Caki2 (cell line): ENCODE measurements at places on chromosomes 3 and 15. TPM values are rescaled to one million over a fixed set of nuclear protein-coding genes. Genes with fewer than 3 reads are reported as not detected.

- no peak for DNase-seq
Measured at GRCh38 chr15:76377217-76377616, 40.6 kb downstream of the ISL2 start.

GRCh38 chr3:54862526-54862925 is 65.3 kb downstream of the LRTM1 start:
- DNase-seq = no peak

- no peak for DNase-seq
Measured at GRCh38 chr15:98980899-98981228, 26.7 kb downstream of the PGPEP1L start.

GRCh38 chr15:82044373-82045178 is 1.2 kb downstream of the MEX3B start:
- DNase-seq = peak; percentile 69

DNA sequence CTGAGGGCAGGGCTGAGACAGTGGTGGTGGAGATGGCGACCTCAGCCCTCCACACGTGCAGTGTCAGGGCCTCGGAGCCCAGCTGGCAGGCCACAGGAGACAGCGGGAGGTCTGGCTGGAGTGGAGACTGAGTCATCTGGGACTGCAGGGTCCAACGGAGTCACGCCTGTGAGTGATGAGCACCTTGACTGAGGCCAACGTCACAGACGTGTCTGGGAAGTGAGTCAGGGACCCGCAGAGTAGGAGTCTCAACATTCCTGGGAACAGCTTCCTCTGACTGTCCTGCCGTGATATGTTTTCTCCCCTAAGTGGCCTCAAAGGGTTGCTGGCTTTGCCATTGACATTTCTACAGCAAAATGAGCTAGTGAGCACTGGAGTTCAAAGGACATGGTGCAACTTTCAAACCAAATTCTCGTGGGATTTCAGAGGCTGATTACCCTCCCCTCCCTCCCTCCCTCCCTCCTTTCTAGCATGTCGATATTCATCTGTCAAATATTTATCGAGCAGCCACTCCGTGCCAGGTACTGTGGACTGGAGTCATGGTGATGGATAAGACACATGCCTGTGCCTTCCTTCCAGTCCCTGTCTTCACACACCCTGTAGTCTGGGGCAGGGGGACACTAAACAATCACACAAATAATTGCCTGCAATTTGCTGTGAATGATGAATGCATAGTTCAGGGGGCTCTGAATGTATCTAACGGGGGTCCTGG is 53.3 kb upstream of the AMOTL2 start:
- peak; percentile 96 for DNase-seq

DNA sequence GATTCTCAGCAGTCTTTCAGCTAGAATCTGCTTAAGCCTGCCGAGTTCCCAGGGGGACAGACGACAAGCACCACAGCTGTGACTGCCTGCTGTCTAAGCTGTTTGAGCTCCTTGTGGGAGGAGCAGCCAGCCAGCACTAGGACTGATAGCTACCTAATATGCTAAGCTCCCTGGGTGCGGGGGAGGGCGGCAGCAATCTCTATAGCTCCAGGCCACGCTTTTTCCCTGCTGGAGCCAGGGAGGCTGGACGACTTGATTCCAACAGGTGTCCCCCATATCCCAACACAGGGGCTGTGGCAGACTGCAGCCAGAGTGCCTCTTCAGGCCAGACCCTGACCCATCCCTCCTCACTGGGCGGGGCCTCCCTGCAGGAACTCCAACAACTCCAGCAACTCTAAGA is 134.1 kb upstream of the ARPP21 start:
- no peak for DNase-seq

DNA sequence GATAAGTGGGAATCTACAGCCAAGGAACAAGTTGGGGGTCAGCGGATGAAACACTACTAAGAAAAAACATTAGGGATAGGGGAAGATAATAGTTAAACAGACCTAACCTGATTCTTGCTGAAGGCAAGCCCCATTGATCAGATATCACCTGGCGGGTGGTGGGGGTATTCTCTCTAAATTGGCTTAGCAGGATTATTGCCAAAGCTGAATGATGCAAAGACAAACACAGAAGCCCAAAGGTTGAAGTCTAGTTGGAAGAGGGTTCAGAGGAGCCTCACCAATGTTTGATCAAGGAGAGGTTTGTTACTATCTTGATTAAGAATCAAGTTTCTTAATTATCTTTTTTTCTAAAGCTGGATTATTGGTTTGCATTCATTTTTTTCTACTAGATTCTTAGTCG is 371.9 kb upstream of the CNTN4 start:
- DNase-seq = no peak

DNA sequence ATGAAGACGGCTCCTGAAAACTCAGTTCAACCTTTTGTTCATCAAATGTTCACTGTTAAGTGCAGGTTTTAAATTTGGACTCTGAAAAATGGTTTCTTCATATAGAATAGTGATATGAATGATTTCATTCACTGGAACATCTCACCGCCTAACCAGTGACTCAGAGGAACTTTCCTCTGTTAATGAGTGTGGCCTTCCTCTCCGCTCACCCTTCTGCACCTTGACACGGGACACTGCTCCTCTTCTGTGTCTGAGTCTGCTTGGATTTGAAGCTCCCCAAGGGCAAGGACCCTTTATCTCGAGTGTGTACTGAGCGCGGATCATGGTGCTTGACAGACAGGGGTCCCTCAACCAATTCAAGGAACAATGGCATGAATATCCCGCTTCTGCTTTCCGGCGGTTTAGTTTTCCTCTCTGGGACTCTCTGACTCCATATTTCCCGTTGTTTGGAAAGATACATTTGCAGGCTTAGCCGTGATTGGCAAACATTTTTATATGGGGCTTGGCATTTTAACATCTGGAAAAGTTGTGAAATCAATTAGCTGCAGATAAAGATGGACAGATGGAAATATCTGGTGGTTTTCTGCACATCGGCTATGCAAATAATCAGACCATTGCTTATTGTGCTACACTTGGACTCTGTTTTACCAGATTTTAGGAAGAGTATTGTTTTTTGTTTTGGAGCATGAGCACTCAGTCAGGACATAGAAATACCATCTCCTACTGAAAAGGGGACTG is 20.9 kb downstream of the KBTBD8 start:
- DNase-seq = no peak

SERPINI2 gene
- 1.8 TPM in 1 of 2 replicates, not detected in the other for total RNA-seq

TMEM212 gene
- total RNA-seq = not detected in 2 replicates
